ENCODE measurements at places on chromosomes 11 and 22.

DNA sequence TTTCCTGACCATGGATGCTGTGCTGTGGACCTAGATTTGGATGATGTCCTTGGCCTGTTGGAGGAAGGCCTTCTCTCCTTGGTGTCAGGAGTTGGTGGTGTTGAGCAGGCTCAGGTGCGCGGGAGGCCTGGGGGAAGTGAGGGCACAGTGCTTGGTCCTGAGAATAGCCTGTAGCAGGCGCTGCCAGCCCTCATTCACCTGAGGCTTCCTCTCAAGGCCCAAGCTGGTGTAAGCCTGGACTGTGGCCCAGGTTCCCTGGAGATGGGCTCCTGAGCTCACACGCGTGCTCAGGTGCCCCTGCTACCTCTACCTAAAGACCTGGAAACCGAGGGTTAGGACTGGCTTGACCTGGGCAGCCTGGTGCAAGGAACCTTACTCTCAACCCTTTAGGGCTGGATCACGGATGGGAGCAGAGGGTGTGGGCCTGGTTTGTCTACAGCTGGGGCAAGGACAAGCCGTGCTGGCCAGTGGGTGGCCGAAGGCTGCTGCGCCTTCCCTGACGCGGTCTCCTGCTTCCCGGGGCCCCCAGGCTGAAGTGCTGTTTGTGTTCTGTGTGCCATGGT lies 7.8 kb upstream of the GRAMD4 start:
- DNase-seq: no peak

GRCh38 chr11:17528906-17529843 lies 15.0 kb downstream of the USH1C start:
- no peak for DNase-seq

- no peak for DNase-seq
Measured at GRCh38 chr11:133900176-133901105, 55.1 kb upstream of the SPATA19 start.

- no peak for DNase-seq
Measured at GRCh38 chr11:12066799-12067508, 43.4 kb upstream of the MICAL2 start.

- no peak for DNase-seq
Measured at GRCh38 chr11:71501071-71501985, 25.7 kb upstream of the KRTAP5-7 start.

DNA sequence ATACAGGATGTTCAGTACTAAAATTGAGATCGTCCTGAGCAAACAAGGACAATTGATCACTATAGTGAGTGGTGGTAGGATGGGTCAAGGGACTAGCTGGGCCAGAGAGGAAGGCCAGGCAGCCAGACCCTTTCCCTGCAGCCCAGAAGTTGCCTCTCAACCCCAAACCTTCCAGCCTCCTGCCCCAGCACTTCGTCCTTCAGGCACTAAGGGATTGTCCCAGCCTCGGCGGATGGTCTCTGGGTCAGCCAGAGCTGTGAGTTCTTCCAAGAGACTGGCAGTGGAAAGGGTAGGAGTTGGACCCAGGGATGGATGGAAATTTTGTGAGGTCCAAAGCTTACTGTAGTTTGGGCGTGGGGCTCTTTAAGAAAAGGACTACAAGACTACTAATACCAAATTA lies 3.6 kb upstream of the LMO1 start:
- no peak for DNase-seq

DNA sequence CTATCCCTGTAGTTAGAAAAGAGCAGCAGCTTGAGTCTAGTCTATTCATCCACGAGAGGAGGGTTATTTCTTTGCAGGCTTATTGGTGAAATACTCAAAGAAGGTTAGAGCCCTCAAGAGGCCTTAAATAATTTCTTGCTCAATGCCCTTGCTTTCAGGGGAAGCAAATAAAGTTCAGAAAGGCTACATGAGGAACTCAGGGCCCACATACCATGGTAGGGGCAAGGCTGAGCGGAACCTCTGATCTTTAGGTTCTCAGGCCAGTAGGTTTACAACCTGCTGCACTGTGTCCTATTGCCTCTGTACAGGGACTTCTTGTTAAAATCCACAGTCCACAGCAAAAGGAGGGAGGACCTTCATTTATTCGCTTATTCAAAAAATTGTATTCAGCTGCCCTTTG lies 101.7 kb downstream of the ADAMTS15 start:
- DNase-seq: no peak

DNA sequence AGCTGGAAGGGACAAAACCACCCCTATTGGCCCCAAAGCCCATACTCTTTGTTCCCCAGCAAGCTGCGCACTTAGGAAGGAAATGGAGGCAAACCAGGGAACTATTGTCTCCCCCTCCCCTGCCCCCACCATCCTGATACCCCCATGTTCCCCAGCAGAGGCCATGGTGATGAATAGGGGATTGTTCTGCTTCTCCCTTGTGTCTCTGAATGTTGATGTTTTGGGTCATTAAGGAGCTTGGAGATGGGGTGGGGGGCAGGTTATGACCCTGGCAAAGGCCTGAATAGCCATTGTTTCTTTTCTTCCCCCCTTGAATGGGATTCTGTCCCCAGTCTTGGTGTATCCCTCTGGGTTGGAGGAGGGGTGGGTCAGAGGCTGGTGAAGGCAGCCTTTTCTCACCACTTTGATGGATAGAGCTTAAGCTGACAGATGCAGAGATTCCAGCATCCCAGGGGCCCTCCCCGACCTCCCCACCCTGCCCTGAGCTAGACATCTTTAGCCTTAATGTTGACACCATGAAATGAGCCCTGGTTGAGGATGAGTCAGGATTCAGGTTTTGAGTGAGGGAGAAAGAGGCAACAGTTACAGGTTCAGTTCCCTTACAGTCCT lies 8.3 kb downstream of the DTX4 start:
- no peak for DNase-seq

DNA sequence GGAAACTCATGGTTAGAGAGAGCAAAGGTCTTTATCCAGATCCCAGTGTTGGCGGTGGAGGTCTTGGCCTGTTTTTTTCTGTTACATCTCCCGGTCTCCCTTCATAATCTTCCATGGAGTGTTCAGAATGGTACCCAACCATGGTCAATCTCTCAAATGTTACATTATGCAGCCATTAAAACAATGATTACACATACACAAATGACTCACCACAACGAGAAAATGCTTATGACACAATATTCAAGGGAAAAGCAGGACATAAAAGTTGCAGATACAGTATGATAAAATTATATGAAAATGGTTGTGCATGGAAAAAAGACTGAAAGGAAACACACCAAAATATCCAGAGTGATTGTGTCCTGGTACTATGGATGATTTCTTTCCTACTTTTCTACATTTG lies 17.8 kb upstream of the CSNK1E start:
- no peak for DNase-seq
